ENCODE measurements at places on chromosomes 6 and 20.

GRCh38 chr20:7773511-7773910 lies 166.7 kb downstream of the HAO1 start:
- peak; percentile 63 for DNase-seq

DNA sequence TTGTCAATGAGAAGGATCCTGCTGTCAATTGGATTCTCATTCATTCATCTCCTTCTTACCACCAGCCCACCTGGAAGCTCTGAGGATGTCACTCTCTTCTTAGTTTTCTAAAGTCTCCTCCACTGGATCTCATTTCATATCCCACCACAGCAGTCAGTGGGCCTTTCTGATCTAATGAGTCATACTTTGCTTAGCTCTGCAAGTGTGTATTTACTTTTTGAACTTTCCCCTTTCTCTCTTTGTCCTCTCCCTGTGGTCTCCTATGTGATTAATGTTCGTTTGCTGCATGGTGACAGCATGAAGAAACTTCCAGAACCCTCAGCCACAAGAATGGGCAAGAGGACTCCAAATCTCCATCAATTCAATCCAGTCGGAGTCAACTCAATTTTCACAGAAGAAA lies 63.6 kb upstream of the SYNDIG1 start:
- DNase-seq: no peak

GRCh38 chr20:52246366-52246765 lies 54.8 kb upstream of the ZFP64 start:
- DNase-seq: no peak

DNA sequence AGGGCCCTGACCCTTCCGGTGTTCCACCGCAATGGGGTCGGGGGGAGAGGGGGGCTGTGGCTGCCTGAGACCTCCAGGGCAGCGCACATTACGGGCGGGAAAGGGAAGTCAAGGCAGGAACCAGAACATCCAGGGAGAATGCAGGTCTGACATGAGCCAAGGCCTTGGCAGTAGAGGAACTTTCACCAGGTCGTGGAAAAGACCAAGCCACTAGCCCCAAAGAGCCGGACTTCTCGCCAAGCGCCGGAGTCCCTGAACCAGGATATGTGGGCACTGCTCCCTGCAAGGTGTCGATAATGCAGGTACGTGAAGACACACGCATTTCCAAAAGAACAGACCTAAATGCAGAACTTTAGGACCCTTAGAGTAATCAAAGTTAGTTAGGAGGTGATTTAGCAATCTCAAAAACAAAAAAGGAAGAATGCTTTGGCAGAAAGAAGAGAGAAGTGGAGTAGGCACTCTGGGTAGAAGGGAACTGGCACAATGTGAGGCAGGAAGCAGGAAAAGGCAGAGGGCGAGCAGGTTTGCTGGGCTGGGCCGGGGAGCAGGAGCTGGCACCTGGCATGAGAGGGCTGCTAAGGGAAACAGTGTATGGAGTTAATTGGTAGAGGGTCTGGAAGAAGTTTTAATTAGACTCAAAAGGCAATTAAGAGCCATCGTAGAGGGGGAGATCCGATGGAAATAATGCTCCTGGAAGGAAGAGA lies 14.3 kb downstream of the POU3F2 start:
- no peak for DNase-seq

GRCh38 chr6:158830736-158831135 lies 11.6 kb upstream of the EZR start:
- DNase-seq: no peak

DNA sequence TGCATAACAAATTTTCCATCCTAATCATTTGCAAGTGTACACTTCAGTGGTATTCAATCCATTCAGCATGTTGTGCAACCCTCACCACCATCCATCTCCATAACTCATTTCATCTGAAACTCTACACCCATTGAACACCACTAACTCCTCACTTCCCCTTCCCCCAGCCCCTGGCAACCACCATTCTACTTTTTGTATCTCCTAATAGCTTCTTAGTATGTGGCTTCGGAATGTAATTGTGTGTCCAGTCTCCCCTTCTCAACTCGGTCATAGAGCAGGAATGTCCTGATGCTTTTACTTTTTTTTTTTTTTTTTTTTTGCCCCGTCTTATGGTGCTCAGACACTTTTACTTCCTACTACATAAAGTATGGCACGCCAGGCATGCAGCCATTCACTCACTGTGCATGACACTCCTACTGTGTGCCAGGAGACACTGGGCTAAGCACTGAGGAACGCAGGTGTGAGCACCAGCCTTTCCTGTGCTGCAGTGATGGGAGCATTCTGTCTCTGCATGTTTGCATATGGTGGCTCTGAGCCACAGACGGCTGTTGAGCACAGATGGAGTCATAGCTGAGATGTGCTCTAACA lies 15.3 kb downstream of the HCK start:
- peak; percentile 24 for DNase-seq

GRCh38 chr6:159252955-159253508 lies 83.8 kb downstream of the FNDC1 start:
- peak; percentile 39 for DNase-seq
